ENCODE measurements at places on chromosomes 2 and 18.

DNA sequence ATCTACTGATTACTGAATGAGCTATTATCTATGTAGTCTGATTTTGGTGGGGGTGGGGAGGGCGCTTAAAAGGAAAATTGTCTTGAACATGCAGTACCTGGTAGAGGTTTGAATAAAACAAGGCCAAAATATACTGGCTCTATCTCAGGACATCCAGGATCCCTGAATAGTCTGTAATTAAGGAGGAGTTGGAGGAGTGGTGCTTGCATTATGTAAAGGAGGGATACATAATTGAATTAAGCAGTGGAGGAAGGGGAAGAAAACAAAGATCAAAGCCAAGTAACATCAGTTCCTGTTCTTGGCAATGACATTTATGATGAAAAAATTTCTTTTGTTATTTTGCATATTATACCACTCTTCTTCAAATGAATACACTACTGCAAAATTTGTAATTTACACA lies 539.4 kb upstream of the ZEB2 start:
- H3K36me3 ChIP-seq: no peaks in the 10 kb centered on the region
- H3K4me3 ChIP-seq: no peak overlapping the region
- H3K4me1 ChIP-seq: no peaks in the 10 kb centered on the region
- H3K27ac ChIP-seq: peak overlapping the region; percentile 9
- no peaks in the 10 kb centered on the region for H3K27me3 ChIP-seq

GRCh38 chr2:43088143-43089073 lies 138.0 kb downstream of the ZFP36L2 start:
- no peaks in the 10 kb centered on the region for H3K36me3 ChIP-seq
- no peak overlapping the region for H3K4me3 ChIP-seq
- DNase-seq: no peak
- peaks cover 8% of the 10 kb centered on the region for H3K4me1 ChIP-seq
- H3K27me3 ChIP-seq: peaks cover 5% of the 10 kb centered on the region

- no peaks in the 10 kb centered on the region for H3K4me1 ChIP-seq
- no peak overlapping the region for H3K4me3 ChIP-seq
- peaks cover 32% of the 10 kb centered on the region for H3K27me3 ChIP-seq
Observed at GRCh38 chr2:110828330-110828729, 96.0 kb downstream of the ACOXL start.

- no peak overlapping the region for H3K27ac ChIP-seq
- H3K27me3 ChIP-seq: peaks cover 27% of the 10 kb centered on the region
Observed at GRCh38 chr18:45751766-45752165, 27.8 kb downstream of the SLC14A1 start.

- peaks cover 7% of the 10 kb centered on the region for H3K27me3 ChIP-seq
- peaks cover 14% of the 10 kb centered on the region for H3K4me1 ChIP-seq
- no peak for DNase-seq
- H3K27ac ChIP-seq: peak overlapping the region; percentile 7
- H3K36me3 ChIP-seq: peaks cover 13% of the 10 kb centered on the region
Observed at GRCh38 chr2:172380436-172381274, 46.7 kb upstream of the ITGA6 start.

DNA sequence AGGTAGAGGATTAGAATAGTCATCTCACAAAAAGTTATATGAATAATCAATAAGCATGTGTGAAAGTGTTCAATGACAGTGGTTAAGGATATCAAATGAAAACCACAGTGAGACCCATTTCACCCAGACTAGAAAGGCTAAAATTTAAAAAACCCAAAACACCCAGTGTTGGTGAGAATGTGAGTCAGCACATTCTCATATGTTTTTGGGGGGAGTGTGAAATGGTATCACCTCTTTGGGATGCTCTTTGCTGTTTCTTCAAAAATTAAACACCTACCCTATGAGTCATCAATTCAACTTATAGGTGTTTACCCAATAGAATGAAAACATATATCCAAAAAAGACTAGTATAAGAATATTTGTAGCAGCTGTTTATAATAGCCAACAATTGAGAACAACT lies 69.8 kb downstream of the MAP3K20 start:
- no peak overlapping the region for H3K4me3 ChIP-seq
- no peak for DNase-seq

- peaks cover 57% of the 10 kb centered on the region for H3K4me1 ChIP-seq
- peaks cover 30% of the 10 kb centered on the region for H3K36me3 ChIP-seq
- DNase-seq: no peak
- peak overlapping the region; percentile 99 for H3K27ac ChIP-seq
- H3K4me3 ChIP-seq: peak overlapping the region; percentile 27
Observed at GRCh38 chr18:77063260-77063659, 69.3 kb downstream of the MBP start.

DNA sequence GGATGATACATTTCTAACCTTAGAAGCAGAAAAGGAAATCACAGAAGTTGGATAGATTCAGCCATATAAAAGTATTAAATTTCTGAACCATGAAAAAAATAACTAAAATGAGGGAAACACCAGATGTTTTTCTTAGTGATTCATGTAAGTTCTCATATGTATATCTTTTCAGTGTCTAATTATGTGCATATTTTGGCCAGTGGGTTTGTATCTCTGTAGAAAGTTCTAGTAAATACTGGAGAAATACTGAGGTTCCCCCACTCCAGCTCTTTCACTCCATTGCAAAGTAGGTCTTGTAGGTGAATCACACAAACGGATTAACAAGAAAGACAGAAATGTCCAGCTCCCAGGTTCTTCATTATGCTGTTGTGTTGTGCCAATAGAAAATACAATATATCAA lies 222.3 kb downstream of the NEDD4L start:
- H3K27me3 ChIP-seq: no peaks in the 10 kb centered on the region
- no peak overlapping the region for H3K27ac ChIP-seq
- H3K4me3 ChIP-seq: no peak overlapping the region
- H3K36me3 ChIP-seq: no peaks in the 10 kb centered on the region
- DNase-seq: no peak

- no peaks in the 10 kb centered on the region for H3K36me3 ChIP-seq
- DNase-seq: no peak
- H3K4me1 ChIP-seq: no peaks in the 10 kb centered on the region
Observed at GRCh38 chr2:55781542-55781941, 87.9 kb upstream of the PNPT1 start.

DNA sequence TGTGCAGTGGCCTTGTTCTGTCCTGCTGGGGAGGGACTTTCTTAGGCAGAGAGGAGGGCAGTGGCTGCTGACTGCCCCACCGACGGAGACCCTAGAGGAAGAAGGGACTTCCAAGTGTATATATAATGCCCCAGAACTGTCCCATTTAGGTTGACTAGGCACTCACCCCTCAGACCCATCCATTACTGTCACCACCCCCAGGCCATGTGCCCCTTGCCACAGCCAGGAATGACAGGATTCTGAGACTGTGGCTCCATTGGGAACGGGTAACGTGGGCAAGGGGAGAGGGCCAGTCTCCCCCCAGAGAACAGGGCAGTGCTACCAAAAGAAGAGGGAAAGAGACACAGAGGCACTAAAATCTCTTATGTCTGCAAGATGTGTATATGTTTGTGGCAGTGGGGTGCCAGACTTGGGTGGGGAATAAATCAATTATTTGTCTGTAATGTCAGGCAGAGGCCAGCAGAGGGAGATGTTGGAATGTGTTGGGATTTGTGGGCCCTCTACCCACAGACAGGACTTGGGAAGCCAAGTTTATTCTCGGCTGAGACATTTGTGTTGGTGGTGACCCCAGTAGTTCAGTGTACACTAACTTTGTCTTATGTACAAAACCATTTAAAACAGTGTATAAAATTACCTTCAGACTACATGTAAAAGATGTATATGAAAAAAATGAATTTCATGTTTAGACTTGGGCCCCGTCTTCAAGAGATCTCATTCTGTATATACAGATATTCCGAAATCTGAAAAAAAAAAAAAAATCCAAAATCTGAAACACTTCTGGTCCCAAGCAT lies 24.0 kb upstream of the TMEM37 start:
- H3K27me3 ChIP-seq: peaks cover 23% of the 10 kb centered on the region
- no peaks in the 10 kb centered on the region for H3K4me1 ChIP-seq
- no peaks in the 10 kb centered on the region for H3K36me3 ChIP-seq
- no peak overlapping the region for H3K27ac ChIP-seq

DNA sequence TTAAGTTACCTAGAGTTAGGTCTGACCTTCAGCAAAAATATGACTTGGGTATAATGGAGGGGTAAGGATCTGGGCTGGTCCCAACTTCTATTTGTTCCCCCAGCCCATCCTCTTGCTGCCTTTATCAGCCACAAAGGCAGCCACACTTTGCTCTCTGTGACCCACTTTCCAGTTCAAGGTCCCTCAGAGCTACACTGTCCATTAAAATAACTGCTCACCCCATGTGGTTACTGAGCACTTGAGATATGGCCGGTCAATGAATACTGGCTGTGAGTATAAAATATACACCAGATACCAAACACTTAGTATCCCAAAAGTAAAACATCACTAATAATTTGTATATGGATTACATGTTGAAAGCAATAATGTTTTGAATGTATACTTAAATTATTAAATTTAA lies 67.2 kb downstream of the EPHA4 start:
- DNase-seq: no peak
- no peaks in the 10 kb centered on the region for H3K27me3 ChIP-seq
- H3K4me1 ChIP-seq: peaks cover 14% of the 10 kb centered on the region
- H3K4me3 ChIP-seq: no peak overlapping the region
- peak overlapping the region; percentile 26 for H3K27ac ChIP-seq
- peaks cover 5% of the 10 kb centered on the region for H3K36me3 ChIP-seq

GRCh38 chr2:240390091-240391073 lies 45.1 kb upstream of the GPC1 start:
- H3K27ac ChIP-seq: no peak overlapping the region
- no peaks in the 10 kb centered on the region for H3K36me3 ChIP-seq
- no peaks in the 10 kb centered on the region for H3K4me1 ChIP-seq
- no peak overlapping the region for H3K4me3 ChIP-seq
- H3K27me3 ChIP-seq: no peaks in the 10 kb centered on the region
- DNase-seq: no peak

- H3K36me3 ChIP-seq: no peaks in the 10 kb centered on the region
- no peak for DNase-seq
- H3K4me3 ChIP-seq: no peak overlapping the region
- H3K27ac ChIP-seq: no peak overlapping the region
- H3K4me1 ChIP-seq: no peaks in the 10 kb centered on the region
- H3K27me3 ChIP-seq: no peaks in the 10 kb centered on the region
Observed at GRCh38 chr2:96065381-96065930, 30.7 kb upstream of the GPAT2 start.

DNA sequence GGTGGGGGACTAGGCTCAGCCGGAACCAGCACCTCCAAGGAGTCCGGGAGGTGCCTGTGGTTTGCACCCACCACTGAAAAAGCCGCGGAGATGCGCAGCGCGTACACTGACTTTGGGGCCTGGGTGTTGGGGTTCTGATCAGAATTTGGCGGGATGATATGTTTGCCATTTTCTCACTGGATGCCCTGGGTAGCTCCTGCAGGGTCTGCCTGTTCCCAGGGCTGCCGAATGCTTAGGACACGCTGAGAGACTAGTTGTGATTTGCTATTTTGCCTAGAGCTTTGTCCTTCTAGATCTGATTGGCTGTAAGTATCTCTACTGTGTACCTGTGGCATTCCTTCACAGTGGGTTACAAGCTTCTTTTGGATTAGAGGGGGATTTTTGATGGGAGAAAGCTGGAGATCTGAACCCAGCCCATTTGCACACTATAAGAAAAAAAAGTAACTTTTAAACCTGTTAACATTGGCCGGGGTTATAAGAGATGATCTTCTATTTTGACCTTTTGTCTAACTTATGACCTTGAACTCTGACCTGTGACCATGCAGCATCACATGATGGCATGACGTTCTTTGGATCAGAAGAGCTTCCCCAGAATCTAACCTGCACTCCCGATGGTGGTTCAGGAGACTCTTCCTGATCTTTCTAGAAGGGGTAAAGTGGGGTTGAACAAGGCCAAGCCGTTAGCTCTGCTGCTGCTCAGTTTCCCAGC lies 1.6 kb downstream of the KCNE4 start:
- no peak overlapping the region for H3K4me3 ChIP-seq
- DNase-seq: no peak
- H3K4me1 ChIP-seq: no peaks in the 10 kb centered on the region
- peaks cover 8% of the 10 kb centered on the region for H3K27me3 ChIP-seq

DNA sequence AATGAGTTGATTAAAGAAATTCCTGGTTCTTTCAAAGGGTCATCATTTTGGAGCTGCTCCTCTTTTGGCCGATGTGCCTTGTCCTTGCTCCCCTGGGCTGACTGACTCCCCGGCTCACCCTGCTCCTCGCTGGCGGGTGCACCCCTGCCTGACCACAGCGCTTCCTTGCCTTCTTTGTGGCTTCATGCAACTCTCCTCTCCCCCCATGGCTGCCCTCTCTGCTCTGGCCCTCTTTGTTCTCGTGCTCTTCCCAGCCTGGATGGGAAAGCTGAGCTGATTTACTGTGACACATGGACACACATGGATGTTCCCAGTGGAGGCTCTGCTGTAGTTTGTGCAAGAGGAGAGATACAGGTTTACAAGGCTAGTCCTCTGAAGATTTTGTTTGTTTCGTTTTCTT lies 234.6 kb downstream of the HAUS1 start:
- no peak overlapping the region for H3K4me3 ChIP-seq
- peaks cover 45% of the 10 kb centered on the region for H3K27me3 ChIP-seq
- H3K27ac ChIP-seq: no peak overlapping the region
- H3K36me3 ChIP-seq: peaks cover 7% of the 10 kb centered on the region
- H3K4me1 ChIP-seq: peaks cover 27% of the 10 kb centered on the region

DNA sequence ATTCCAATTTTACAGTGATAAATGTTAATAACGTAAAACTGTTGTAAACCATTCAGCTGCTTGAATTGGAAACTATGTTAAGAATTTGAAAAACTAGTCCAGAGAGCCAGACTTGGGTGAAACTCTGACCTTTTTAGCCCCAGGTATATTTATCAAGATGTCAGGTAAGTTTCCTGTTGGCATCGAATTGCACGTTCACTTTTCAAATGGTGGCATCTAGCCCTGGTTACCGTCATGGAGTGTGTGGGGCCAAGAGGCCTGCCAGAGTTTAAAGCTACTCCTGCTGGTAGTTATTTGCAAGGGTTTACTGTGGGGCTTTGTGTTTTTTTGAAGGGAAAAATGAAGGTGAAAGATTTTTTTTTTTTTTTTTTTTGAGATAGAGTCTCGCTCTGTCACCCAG lies 109.9 kb downstream of the WDSUB1 start:
- DNase-seq: no peak
- no peak overlapping the region for H3K4me3 ChIP-seq
- no peaks in the 10 kb centered on the region for H3K36me3 ChIP-seq
- peak overlapping the region; percentile 78 for H3K27ac ChIP-seq
- H3K4me1 ChIP-seq: no peaks in the 10 kb centered on the region

- no peak overlapping the region for H3K4me3 ChIP-seq
- DNase-seq: no peak
- H3K4me1 ChIP-seq: peaks cover 69% of the 10 kb centered on the region
- no peaks in the 10 kb centered on the region for H3K27me3 ChIP-seq
- no peak overlapping the region for H3K27ac ChIP-seq
Observed at GRCh38 chr2:69771461-69771860, 29.5 kb downstream of the ANXA4 start.

GRCh38 chr2:62547854-62548253 lies 41.9 kb upstream of the TMEM17 start:
- no peak overlapping the region for H3K27ac ChIP-seq
- H3K36me3 ChIP-seq: no peaks in the 10 kb centered on the region
- H3K27me3 ChIP-seq: no peaks in the 10 kb centered on the region
- no peaks in the 10 kb centered on the region for H3K4me1 ChIP-seq
- DNase-seq: no peak
- no peak overlapping the region for H3K4me3 ChIP-seq

Measured in naive B cell (primary cell).